Activated CD8-positive, alpha-beta memory T cell treated with anti-CD3 and anti-CD28 coated beads for 48 hours (primary cell): ENCODE measurements at places on chromosomes 7 and 10.

DNA sequence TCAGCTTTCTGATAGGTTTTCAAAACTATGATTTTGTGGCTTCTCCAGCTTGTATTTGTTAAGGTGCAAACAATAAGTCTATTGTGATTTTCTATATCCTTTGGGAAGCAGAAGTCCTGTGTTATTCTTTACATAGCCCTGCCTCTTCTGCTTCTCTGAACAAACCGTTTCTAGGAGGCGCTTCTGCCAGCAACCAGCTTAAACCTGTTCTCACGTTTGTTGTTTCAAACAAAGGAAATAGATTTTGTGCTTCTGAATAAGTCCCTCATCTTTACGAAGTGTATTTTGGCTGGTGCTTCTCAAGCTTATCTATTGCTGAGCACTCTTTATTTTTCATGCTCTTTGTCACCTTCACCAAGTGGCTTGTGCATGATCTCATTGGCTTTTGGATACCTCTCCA, 61.0 kb downstream of the VTI1A start:
- no peak for DNase-seq

DNA sequence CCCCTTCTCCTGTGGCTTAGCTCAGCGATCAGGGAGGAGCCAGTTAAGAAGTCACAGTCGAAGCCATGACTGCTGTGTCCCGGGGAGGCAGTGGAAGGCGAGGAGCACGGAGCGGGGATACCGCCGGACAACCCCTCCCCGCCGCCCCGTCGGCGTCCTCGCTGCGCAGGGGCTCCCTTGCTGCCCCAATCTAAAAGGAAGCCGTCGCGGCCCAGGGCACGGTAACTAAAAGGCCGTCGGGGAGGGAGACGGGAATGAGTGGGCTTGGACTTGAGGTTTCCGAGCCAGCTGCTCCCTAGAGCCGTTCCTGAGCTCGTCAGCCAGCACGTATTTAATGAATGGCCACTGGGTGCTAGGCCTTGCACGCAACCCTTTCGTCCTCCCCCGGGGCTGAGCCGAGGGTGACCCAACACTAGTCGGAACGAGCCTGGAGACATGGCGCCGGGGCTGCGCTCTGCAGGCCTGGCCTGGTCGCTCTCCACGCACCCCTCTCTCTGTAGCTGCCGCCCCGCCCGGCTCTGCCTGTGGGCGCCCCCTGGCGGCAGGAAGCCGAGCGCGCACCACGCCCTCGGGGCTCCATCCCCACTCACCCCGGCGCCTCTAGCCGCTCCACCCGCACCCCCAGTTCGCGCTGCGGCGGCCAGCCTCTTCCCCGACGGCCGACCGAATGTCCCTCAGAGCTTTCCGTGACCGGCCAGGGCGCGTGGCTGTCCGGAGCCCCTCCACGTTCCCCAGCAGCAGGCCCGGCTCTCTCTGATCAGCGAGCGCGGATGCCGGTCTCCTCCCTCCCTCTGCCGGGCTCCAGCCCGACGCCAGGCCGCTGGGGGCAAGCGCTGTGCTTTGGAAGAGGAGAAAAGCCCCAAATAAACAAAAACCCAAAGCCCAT, 29.3 kb upstream of the KCNK18 start:
- peak; percentile 57 for DNase-seq

- DNase-seq, result no peak
Measured at GRCh38 chr7:6624246-6624611, 8.8 kb downstream of the ZNF853 start.

- DNase-seq, result no peak
Measured at GRCh38 chr10:16231734-16232435, 204.9 kb upstream of the PTER start.

DNA sequence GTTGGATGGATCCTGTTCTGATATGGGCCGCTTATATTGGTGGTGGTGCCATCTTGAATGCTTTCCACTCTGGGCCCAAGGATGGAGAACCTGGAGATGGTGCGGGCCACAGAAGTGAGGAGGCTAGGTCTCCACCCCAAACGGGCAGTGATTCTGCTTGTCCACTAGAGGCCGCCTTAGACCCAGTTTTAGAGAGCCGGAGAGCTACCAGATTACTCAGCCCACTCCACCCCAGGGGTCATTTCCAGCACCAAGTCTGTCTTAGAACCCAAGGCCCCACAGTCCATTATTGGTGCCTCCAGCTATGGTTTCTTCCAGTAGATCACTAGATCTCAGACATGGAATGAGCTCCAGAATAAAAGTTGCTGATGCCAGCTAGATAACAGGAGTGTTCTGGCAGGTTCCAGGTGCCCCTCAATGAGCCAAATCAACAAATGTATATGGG, 11.8 kb upstream of the CAMK2G start:
- peak; percentile 43 for DNase-seq

DNA sequence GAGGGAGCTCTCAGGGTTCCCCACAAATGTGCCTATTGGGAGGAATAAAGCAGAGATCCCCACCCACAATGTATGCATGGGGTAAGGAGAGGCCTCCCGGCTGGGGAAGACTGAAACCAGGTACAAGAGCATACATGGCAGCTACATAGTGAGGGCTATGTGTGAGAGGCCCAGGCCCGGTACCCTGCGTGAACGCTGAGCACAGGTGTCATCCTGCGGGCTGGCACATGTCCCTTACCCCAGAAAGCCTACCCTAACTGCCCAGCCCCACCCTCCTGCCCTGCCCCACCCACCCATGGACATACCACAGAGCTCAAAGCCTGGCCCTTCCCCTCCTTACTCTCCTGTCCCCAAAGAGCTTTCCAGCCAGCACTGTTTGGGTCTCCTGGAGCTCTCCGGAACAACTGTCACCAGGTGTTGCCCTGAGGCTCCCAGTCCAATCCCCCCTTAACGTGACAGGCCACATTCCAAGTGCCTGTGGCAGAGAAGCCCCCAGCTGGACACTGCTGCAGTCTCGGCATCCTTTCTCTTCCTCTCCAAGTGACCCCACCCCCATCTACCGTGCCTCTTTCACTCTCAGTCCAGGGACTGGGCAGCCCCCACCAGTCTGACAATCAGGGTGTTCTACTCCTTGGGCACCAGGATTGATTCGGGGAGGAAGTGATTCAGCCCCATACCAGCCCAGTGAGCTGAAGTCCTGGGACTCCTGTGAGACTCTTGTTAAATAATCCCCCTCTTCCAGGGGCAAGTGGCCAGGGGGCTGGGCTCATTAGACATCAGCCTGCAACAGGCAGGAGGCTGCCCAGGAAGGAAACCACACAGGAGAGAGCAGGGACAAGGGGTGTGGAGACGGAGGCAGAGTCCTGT, 19.6 kb downstream of the GRID1 start:
- no peak for DNase-seq

GRCh38 chr10:99555825-99556523, 23.2 kb downstream of the NKX2-3 start:
- no peak for DNase-seq

DNA sequence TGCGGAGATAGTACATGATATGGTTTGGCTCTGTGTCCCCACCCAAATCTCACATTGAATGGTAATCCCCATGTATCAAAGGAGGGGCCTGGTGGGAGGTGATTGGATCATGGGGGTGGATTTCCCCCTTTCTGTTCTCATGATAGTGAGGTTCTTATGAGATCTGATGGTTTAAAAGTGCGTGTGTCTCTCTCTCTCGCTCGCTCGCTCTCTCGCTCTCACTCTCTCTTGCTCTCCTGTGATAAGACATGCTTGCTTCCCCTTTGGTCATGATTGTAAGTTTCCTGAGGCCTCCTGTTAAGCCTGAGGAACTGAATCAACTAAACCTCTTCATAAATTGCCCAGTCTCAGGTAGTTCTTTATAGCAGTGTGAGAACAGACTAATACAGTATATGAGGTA, 171.9 kb downstream of the NSUN6 start:
- no peak for DNase-seq
